ENCODE measurements at places on chromosomes 2 and 18. TPM values are rescaled to one million over a fixed set of nuclear protein-coding genes. Genes with fewer than 3 reads are reported as not detected.

Gene DSC1
- total RNA-seq: not detected

Gene TEX44
- total RNA-seq: not detected

Gene IL36B
- total RNA-seq: not detected

Gene APCDD1
- total RNA-seq: 20.5 TPM

Gene HOXD1
- total RNA-seq: not detected

Gene HAAO
- 2.7 TPM for total RNA-seq
